ENCODE measurements at places on chromosomes 3 and 15. TPM values are rescaled to one million over a fixed set of nuclear protein-coding genes. Genes with fewer than 3 reads are reported as not detected.

GRCh38 chr15:70133781-70134421 lies 36.2 kb upstream of the TLE3 start:
- no peak for DNase-seq

DNA sequence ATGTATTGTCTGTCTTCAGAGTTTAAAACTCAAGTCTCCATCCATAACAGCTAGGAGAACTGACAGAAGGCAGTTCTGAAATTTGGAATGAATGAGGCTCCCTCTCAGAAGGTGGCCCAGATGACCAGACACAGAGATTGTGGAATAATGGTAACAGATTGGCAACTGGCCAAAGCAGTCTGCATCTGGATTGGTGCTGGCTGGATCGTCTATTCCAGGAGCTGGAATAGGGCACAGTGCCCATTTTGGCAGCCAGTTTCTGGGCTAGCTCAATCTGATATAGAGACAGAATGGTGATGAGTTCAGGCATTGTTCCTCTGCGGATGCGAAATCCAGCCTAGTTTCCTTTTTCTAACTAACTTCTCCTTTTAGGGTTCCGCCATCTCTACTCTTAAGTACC lies 851.7 kb downstream of the PDCD6IP start:
- DNase-seq, result no peak

Gene C3orf85
- total RNA-seq, result 71.9 TPM

Gene GREM1
- 13.3 TPM for total RNA-seq

- peak; percentile 85 for DNase-seq
Observed at GRCh38 chr15:90184119-90184785, 16.9 kb upstream of the SEMA4B start.

Gene CCR9
- total RNA-seq, result 4.4 TPM

Gene STAG1
- 22.6 TPM for total RNA-seq

DNA sequence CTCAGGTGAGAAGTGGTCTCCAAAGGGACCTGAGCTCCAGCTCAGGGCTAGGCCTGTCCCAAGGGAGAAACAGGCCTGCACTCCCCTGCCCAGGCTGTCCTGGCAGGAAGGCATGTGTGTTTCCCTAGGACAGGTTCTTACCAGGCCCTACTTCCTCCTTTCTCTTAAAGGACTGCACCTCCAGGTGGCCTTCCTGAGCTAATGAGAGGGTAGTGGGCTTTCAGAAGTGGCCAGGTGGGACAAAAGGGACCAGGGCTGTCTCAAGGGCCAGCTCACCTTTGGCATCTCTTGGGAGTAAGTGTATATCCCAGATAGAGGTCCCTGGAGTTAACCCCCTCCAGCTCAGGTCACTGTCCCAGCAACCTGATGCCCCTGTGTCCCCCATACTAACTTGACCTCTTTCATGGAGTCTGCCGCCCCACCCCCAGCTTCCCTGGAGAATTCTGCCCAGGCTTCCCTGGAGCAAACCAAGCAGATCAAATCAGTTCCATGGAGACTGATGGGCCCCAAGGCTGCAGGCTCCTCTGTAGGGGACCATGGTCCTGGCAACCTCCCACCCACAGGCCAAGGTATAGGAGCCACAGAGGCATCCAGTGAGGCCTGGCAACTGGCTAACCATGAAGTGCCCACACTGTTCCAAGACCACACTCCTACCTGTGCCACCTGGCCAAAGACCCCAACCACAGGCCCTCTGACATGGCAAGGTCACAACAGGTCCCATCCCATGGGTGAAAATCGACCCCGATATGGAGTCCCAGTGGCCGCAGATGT lies 67.6 kb downstream of the ZNF445 start:
- no peak for DNase-seq

DNA sequence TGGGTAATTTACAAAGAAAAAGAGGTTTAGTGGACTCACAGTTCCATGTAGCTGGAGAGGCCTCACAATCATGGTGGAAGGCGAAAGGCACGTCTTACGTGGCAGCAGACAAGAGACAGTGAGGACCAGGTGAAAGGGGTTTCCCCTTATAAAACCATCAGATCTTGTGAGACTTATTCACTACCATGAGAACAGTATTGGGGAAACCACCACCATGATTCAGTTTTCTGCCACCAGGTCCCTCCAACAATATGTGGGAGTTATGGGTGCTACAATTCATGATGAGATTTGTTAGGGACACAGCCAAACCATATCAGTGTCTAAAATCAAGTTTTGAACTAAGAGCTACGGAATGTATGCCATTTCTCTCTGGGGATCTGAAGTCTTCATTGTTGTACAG lies 354.8 kb upstream of the C2CD4B start:
- DNase-seq, result no peak

DNA sequence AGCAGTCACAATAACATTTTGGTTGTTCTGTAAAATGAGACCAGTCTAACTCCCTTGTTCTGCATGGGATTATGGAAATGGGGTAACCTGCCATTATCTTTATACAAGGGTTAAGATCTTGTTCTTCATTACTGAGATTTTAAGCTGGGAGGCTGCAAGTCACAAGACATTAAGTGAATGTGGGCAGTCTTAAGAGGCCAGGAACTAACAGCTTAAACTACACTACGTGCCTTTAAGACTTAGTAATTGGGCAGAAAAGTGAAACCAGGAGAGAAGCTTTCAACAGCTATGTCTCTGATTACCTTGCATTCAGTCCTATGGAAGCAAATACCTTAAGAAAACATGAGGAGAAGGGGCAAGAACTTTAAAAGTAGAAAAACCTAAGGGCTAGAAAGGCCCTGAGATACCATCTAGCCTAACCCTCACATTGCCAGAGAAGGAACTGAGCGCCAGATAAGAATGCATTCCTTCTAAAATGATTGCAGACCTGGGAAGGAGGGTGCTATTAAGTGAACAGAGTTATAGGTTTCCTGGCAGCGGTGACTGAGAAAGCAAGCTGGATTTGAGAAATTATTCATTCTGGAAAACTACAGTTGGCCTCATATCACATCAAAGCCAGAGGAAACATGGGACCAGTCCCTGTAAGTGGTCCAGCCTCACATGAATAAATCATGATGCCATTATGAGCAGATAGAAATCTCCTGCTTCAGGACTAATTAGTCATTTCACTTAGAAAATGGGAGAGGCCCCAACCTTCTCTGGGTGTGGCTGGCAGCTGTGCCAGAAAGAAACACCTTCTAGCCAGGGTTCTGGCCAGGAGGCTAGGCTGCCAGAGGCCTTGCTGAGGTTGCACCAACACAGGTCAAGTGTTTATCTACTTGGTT lies 32.9 kb downstream of the DAPK2 start:
- no peak for DNase-seq

DNA sequence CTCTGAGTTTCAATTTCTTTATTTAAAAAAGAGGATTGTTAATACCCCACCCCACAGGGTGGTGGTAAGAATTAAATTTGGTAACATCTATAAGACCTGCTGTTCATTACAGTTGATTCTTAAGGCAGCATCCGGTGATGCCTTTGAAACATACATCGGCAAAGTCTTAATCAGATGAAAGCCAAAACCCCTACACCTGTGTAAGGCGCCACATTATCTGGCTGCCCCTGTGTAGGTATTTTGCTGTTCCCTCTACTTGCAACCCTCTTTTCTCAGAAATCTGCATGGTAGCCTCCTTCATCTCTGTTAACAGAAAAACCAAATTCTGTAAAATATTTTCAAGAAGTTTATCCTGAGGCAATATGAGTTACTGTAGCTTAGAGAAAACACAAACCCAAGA lies 90.0 kb downstream of the ST6GAL1 start:
- DNase-seq, result no peak

DNA sequence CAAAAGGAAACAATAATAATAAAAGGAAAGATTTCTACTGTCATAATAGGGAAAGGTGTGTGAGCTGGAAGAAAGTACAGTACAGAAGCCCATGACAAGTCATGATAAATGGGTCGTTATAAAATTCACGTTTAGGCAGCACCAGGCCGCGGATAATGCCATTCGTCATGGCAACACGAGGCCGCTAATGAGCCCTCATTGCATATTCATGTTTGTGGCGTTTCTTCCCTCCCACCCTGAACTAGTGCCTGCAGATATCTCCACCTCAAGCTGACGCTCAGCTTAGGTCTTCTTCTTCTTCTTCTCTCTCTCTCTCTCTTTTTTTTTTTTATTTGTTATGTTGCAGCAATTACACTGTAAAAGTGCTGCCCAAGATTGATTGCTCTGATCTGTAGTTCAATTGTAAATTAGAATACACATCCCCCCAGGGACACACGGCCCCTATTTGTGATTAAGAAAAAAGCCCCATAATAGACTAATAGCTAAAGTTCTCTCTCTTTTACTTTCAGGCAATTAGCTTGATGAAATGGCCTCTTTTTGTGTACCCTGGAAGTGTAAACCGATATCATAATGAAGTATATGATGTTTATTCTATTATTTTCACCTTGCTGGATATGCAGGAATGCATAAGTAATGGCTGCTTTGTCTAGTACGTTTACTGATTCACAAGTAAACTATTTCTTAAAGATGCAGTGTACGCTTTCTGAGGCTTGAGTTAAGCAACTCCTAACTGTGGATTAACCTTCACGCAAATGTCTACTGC lies 61.9 kb upstream of the NR2F2 start:
- no peak for DNase-seq

- DNase-seq, result peak; percentile 56
Observed at GRCh38 chr3:52339612-52340011, 23.5 kb downstream of the DNAH1 start.

DNA sequence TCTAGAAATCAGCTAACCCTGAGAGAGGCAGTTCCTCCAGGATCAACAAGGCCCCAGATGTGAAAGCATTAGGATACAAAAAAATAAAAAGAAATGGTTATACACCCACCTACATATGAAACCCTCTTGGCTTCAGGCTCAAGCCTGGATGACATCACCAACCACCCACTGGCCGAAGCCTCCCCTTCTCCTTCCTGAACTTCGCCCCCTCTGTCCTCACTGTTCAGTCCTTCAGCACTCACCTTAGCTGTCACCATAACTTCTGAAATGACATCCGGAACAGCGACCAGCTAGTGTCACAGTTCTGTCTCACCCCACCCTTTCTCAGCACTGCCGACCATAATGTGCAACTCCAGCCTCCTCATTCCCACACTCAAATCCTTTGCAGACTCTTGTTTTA lies 98.7 kb downstream of the PLCH1 start:
- DNase-seq, result no peak

- peak; percentile 41 for DNase-seq
Observed at GRCh38 chr15:90035840-90036230, 34.7 kb downstream of the ZNF710 start.

GRCh38 chr3:156160647-156161046 lies 40.3 kb downstream of the KCNAB1 start:
- DNase-seq, result no peak

Gene FBXW12
- not detected for total RNA-seq

Gene CHRNA3
- not detected for total RNA-seq

GRCh38 chr3:79202471-79203143 lies 565.2 kb downstream of the ROBO1 start:
- DNase-seq, result no peak

DNA sequence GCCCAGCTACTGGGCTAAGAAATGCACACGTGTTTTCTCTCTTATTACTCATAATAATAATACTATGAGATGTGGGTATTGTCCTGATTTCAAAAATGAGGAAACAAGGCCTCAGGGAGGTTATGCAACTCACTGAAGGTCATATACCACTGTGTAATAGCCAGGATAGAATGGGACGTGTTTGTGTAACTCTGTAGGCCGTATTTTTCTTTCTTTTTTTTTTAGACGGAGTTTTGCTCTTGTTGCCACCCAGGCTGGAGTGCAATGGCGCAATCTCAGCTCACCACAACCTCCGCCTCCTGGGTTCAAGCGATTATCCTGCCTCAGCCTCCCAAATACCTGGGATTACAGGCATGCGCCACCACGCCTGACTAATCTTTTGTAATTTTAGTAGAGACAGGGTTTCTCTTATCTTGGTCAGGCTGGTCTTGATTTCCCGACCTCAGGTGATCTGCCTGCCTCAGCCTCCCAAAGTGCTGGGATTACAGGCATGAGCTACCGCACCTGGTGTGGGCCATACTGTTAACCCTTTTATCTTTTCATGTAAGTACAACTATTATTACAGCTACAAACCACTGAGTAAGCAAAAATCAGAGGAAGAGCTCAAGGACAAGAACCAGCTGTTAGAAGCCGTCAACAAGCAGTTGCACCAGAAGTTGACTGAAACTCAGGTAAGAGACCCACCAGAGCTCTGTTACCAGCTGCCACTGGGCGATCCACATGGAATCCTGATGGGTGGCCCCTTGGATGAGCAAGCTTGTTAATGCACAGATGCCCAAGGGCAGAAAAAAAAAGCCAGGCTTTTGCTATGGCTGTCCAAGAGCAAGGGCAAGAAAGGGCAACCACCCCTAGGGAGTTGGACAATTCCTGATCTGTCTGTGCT lies 6.7 kb downstream of the KNSTRN start:
- DNase-seq, result no peak

DNA sequence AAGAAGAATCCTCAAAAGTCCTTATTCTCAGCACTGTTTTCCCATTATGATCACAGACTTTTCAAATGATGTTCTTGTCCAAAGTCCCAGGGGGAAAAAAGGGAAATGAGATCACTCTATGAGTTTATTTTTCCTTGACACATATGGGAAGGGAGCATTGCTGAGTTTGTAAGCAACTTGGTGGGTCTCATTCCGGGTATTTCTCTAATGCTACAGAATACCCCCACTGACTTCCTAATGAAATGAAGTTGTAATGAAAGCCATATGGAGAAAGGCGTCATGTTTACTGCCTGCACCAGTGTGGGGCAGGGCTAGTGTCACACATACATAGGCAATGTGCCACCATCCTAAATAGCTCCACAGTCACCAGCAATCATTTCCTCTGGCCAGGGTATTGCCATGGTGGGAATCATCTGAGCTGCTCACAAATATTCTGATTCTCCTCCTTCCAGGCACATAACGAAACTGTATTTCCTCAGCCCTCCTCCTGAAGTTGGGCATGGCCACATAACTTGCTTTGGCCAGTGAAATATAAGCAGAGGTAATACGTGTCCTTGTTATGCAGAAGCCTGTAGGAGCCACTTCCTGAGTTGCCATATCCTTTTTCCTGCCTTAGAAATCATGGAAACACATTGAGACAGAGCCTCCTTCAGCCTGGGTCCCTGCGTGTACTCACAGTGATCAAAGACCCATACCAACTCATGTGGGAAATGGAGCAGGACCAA lies 41.0 kb upstream of the C15orf61 start:
- no peak for DNase-seq

Gene GOLGA6L4
- 1.1 TPM for total RNA-seq

DNA sequence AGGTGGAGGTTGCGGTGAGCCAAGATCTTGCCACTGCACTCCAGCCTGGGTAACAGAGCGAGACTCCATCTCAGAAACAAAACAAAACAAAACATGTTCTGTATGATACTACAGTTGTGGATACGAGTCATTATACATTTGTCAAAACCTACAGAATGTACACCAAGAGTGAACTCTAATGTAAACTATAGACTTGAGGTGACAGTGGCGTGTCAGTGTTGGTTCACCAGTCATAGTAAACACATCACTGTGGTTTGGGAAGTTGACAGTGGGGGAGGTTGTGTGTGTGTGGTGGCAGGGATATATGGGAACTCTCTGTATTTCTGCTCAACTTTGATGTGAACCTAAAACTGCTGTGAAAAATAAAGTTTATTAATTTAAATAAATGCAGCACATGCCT lies 33.0 kb upstream of the GNB5 start:
- no peak for DNase-seq

Gene LPP
- 109 TPM for total RNA-seq
